K562 (cell line): ENCODE measurements at places on chromosomes 13 and 19. TPM values are rescaled to one million over a fixed set of nuclear protein-coding genes. Genes with fewer than 3 reads are reported as not detected.

- peaks cover 61% of the 10 kb centered on the region; the same call in 2 of the 3 replicates for H3K36me3 ChIP-seq
- no peak overlapping the region for H3K27ac ChIP-seq
These were observed 29.8 kb downstream of the ADGRE2 start for GRCh38 chr19:14748601-14749000.

DNA sequence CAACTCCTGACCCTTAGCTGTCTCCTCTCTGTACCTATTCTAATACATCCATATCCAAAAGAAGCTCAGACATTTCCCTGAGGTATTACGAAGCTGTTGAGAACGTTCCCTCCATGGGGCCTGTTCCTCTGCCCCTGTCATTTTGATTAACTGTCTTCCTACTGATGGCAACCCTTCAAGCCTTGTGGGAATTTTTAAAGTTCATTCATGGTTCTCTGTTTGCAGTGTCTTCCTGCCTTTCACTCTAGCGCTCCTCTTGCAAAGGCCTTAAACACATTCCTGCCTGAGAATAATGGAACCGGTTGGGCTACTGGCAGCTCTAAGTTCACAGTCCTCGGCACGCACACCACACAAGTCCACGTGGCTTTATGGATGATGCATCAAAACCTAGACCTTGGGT lies 66.1 kb downstream of the LHFPL6 start:
- no peaks in the 10 kb centered on the region for H3K27me3 ChIP-seq
- H3K36me3 ChIP-seq, result no peaks in the 10 kb centered on the region

- peaks cover 55% of the 10 kb centered on the region for H3K36me3 ChIP-seq
- no peak for DNase-seq
- H3K27ac ChIP-seq, result peak overlapping the region; percentile 98
- peak overlapping the region; percentile 99 for H3K4me3 ChIP-seq
These were observed 1.3 kb downstream of the PTBP1 start for GRCh38 chr19:798415-799075.

DNA sequence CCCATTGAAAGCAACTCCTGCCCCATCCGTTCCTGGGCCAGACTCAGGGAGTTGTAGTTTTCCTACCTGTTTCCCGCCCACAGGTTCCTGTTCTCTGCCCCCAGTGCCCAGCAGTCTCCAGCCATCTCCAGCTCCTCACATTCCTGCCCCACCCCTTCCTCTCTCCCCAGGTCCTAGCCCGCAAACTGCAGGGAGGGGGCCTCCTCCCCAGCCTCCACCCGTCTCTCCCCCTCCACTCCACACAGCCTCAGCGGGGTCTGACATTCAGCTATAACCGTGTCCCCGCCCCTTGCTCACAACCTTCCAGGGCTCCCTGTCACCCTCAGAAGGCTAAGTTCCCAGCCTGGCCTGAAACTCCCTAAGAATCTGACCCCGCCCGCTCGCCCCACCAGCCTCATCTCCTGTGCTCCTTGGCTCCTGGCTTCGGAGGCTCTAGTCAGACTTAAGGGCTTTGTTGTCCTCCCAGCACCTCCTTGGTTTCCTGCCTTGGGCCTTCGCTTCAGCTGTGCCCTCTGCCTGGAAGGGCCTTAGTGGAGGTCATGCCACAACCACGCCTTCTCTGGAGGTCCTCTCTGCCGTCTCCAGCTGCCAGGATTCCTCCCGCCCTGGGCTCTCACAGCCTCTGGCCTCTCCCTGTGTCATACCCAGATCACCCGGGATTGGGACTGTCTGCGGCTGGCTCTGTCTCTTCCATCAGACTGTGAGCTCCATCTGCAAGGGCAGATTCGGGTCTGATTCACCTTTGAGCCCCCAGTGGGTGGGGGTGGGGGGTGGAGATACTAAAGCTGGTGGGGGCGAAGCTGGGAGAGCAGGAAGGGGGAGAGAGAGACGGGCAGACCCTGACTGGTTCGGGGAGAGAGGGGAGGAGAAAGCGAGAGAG lies 5.1 kb upstream of the SPACA6 start:
- H3K4me3 ChIP-seq, result peak overlapping the region; percentile 52
- peak overlapping the region; percentile 57; the same call in 2 of the 3 replicates for H3K27ac ChIP-seq
- peaks cover 5% of the 10 kb centered on the region; the same call in 1 of the 3 replicates for H3K36me3 ChIP-seq

GRCh38 chr19:38891771-38892170 lies 7.6 kb downstream of the SIRT2 start:
- H3K36me3 ChIP-seq, result peaks cover 23% of the 10 kb centered on the region; the same call in 2 of the 3 replicates
- H3K4me1 ChIP-seq, result peaks cover 20% of the 10 kb centered on the region
- no peak overlapping the region for H3K4me3 ChIP-seq
- H3K27ac ChIP-seq, result no peak overlapping the region
- DNase-seq, result no peak

- peak within 1 kb of the TSS; percentile 28 for H3K4me3 ChIP-seq
- H3K27ac ChIP-seq, result peak within 1 kb of the TSS; percentile 8
- no peaks in the 10 kb centered on the region for H3K27me3 ChIP-seq
- H3K4me1 ChIP-seq, result peaks cover 16% of the 10 kb centered on the region; the same call in 2 of the 3 replicates
- peaks cover 5% of the 10 kb centered on the region; the same call in 1 of the 3 replicates for H3K36me3 ChIP-seq
These were observed at the start of gene RINL for GRCh38 chr19:38877781-38878574. Gene RINL (minus strand): TSS chr19:38878275. CDS start chr19:38876742, 1,533 bp downstream.

DNA sequence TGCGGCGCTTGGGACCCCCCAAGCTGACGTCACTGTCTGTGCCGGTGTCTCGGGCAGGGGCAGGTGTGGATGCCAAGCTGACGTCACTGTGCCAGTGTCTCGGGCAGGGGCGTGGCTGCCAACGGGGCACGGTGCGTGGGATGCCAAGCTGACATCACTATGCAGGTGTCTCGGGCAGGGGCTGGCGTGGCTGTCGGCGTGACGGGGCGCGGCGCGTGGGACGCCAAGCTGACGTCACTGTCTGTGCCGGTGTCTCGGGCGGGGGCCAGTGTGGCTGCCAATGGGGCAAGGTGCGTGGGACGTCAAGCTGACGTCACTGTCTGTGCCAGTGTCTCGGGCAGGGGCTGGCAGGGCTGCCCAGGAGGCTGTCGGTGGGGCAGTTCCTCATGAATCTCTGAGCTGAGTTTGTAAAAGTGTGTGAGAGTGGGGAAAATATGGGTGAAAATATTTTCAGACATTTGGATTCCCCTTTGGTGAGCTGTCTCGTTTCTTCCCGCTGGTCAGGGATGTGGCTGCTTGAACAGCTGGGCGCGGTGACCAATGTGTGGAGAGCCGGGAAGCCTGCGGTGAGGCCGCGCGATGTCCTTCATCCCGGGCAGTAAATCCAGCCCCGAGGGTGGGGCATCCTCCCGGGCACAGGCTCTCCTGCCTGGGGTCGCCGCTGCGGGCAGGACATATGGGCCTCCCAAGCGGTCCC lies 25.2 kb downstream of the MCF2L start:
- no peaks in the 10 kb centered on the region for H3K36me3 ChIP-seq
- peaks cover 5% of the 10 kb centered on the region for H3K4me1 ChIP-seq
- H3K27me3 ChIP-seq, result peaks cover 86% of the 10 kb centered on the region
- H3K4me3 ChIP-seq, result no peak overlapping the region
- DNase-seq, result no peak
- H3K27ac ChIP-seq, result no peak overlapping the region

DNA sequence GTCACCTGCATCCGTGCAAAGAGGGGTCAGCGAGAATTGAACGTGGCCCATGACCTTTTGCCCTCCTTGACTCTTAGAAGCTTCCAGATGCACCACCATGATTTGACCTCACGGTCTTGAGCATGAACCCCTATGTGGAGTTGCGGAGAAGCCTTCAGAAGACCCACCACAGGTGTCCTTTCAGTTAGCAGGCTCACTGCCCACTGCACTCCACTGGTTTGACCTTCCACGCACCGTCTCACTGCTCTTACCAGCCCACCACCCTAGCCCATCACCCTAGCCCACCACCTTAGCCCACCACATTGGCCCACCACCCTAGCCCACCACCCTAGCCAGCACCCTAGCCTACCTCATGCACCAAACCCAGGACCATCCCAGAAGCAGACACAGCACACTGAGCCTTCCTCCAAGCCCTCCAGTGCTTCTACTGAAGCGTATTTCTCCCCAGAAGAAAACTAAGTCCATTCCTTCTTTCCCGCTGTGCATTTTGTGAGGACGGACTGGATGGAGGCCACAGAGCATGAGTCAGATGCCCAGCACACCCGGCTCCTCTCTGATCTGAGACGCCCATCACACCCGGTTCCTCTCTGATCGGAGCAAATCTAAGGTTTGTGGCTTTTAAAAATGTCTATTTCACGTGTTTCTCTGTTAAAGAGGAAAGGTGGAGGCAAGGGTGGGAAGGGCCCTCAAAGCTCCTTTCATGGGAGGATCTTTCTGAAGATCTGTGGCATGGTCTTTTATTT lies 45.8 kb downstream of the SOX1 start:
- no peak overlapping the region for H3K27ac ChIP-seq
- H3K36me3 ChIP-seq, result no peaks in the 10 kb centered on the region
- DNase-seq, result no peak
- peaks cover 4% of the 10 kb centered on the region; the same call in 2 of the 3 replicates for H3K27me3 ChIP-seq
- no peaks in the 10 kb centered on the region for H3K4me1 ChIP-seq
- no peak overlapping the region for H3K4me3 ChIP-seq

- peaks cover 27% of the 10 kb centered on the region; the same call in 2 of the 3 replicates for H3K36me3 ChIP-seq
- H3K27ac ChIP-seq, result no peak overlapping the region
- no peak for DNase-seq
- peaks cover 40% of the 10 kb centered on the region for H3K4me1 ChIP-seq
These were observed 17.6 kb downstream of the RANBP3 start for GRCh38 chr19:5960005-5961001.

DNA sequence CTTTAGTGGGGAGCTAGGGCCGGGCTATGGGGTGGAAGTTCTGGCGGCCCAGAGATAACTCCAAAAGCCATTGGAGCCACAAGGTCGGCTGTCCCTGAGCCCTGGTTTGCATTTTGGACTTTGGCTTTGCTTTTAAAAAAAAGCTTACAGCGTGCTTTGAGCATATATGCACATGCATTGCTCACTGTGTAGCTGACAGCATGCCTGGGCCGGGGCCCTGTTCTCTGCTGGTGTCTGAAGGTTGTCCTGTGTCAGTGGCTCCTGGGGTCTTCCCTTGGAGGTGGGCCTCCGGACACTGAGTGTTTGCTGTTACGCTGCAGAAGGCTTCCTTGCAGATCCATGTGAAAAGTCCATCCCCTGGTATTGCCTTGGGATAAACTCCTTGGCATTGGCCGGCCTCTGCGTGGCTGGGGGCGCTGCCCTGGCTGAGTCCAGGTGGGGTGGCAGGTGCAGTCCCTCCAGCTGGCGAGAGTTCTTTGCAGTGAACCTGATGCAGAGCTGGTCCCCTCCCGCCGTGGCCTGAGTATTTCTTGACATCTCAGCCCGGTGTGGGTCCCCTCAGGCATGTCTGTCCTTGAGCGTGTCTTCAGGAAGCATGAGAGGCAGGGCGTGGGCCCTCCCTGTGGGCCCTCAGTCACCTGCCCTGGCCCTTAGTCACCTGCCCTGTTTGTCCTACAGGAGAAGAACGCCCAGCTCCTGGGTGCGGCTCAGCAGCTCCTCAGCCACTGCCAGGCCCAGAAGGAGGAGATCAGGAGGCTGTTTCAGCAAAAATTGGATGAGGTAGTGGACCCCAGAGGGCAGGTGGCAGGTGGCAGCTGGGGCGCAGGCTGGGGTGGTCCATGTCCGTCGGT lies 23.0 kb downstream of the PLEKHJ1 start:
- no peaks in the 10 kb centered on the region for H3K27me3 ChIP-seq
- H3K4me3 ChIP-seq, result no peak overlapping the region
- no peak for DNase-seq
- peaks cover 99% of the 10 kb centered on the region; the same call in 2 of the 3 replicates for H3K36me3 ChIP-seq
- no peaks in the 10 kb centered on the region; the same call in 2 of the 3 replicates for H3K4me1 ChIP-seq

DNA sequence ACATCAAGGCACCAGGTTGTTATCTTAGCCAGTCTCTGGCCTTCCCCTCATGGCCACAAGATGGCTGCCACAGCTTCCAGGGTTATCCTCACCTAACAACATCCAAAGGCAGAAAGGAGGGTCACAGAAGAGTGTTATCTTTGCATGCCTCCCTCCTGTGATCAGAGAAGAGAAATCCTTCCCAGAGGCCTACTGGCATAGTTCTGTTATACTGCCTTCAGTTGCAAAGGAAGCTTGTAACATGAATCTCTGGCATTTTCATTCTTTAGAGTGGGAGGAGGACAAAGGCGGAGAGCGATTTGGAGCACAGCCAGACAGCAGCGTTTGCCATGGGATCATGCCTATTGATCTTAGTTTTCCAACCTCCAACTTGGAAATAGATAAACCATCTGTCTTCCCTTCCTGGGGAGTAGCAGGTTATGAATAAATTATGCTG lies 135.7 kb downstream of the DNAJC15 start:
- no peak for DNase-seq
- H3K27ac ChIP-seq, result no peak overlapping the region
- no peaks in the 10 kb centered on the region for H3K4me1 ChIP-seq
- H3K4me3 ChIP-seq, result no peak overlapping the region
- no peaks in the 10 kb centered on the region for H3K36me3 ChIP-seq
- H3K27me3 ChIP-seq, result no peaks in the 10 kb centered on the region

DNA sequence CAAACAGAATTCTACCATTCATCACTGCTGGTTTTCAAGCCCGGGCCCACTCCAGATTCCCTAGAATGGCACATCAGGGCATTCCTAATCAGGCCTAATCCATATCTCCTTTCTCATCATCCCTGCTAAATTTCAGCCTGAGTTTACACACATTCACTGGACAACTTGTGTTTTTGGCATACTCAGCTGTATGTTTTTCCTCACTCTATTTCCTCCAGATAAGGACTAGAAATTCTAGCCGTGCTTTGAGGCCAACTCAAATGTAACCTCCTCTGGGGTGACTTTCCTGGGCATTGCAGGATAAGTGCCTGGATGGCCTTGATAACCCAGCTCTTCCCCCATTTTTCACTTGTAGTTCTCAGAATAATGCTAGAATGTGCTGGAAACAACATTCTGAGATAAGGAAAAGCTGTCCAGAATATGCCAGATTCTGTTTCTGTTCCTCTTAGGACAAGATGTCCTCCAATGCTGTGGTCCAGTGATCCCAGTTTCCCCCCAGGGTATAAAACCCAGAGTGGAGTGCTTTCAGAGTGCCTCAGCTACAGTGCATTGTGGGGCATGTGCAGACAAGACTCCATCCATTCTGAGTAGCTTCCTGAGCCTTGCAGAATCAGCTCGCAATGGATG lies 66.9 kb upstream of the CLDN10 start:
- H3K27ac ChIP-seq, result no peak overlapping the region; the same call in 2 of the 3 replicates
- H3K4me1 ChIP-seq, result no peaks in the 10 kb centered on the region; the same call in 1 of the 2 replicates
- peak; percentile 42 for DNase-seq
- no peaks in the 10 kb centered on the region for H3K36me3 ChIP-seq
- H3K27me3 ChIP-seq, result no peaks in the 10 kb centered on the region

- no peaks in the 10 kb centered on the region for H3K4me1 ChIP-seq
- no peak overlapping the region for H3K4me3 ChIP-seq
- no peak for DNase-seq
These were observed 19.7 kb downstream of the NEK5 start for GRCh38 chr13:52109116-52109670.

GRCh38 chr13:100175078-100175802 lies 86.3 kb downstream of the PCCA start:
- H3K27ac ChIP-seq, result no peak overlapping the region
- H3K36me3 ChIP-seq, result no peaks in the 10 kb centered on the region
- no peak overlapping the region for H3K4me3 ChIP-seq

DNA sequence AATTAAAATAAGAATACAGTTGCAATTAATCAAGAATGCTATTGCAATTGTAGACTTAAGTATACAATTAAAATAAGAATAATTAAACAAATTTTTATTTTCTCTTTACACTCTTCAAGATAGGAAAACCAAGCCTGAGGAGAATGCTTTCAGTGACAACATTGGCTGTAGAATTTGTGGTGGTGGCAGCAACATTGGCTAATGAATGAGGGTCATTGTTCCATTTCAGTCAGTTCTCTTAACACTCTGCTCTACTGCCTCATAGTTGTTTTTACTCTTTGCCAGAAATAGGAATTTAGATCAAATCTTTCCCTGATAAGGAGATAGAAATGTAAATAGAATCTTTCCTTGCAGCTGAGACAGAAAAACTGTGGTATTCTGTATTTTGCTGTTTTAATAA lies 391.6 kb downstream of the PCDH20 start:
- H3K27me3 ChIP-seq, result no peaks in the 10 kb centered on the region
- no peak overlapping the region for H3K4me3 ChIP-seq
- H3K36me3 ChIP-seq, result no peaks in the 10 kb centered on the region
- no peak overlapping the region for H3K27ac ChIP-seq

Gene LILRA5
- not detected in 2 replicates for total RNA-seq

Gene NFKBIB
- total RNA-seq, result 33.5 and 34.7 TPM in 2 replicates

Gene NALCN
- total RNA-seq, result not detected in 2 replicates

Gene SLC8A2
- total RNA-seq, result 0.60 and 0.66 TPM in 2 replicates

Gene SRRM5
- total RNA-seq, result 0.11 and 0.18 TPM in 2 replicates

Gene KRTDAP
- not detected in 2 replicates for total RNA-seq
